Activated T-cell treated with anti-CD3 and anti-CD28 coated beads, Interleukin-2, amount 50 U/mL, for 1 hour (primary cell): ENCODE measurements at places on chromosomes 2 and 18.

DNA sequence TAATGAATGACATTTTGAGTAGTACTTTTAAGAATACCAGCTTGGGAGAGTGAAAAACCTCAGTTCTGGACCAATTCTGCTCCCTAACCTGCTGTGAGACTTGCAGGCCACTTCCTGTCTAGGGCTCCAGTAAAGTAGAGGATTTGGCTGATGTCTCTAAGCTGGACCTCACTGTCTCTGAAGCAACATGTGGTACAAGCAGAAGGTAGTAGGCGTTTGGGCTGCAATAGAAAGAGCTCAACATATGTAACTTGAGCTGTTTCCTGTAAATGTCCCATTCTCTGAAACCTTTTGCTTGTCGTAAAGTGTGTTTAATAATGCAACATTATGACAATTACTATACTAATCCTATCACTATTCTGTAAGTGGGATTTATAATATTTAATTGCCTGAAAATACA, 213.1 kb downstream of the MYO3B start:
- DNase-seq = no peak

- no peak for DNase-seq
These were observed 112.9 kb downstream of the PXDN start for GRCh38 chr2:1631292-1632001.

GRCh38 chr2:129347486-129348217, 631.8 kb upstream of the RAB6C start:
- no peak for DNase-seq

DNA sequence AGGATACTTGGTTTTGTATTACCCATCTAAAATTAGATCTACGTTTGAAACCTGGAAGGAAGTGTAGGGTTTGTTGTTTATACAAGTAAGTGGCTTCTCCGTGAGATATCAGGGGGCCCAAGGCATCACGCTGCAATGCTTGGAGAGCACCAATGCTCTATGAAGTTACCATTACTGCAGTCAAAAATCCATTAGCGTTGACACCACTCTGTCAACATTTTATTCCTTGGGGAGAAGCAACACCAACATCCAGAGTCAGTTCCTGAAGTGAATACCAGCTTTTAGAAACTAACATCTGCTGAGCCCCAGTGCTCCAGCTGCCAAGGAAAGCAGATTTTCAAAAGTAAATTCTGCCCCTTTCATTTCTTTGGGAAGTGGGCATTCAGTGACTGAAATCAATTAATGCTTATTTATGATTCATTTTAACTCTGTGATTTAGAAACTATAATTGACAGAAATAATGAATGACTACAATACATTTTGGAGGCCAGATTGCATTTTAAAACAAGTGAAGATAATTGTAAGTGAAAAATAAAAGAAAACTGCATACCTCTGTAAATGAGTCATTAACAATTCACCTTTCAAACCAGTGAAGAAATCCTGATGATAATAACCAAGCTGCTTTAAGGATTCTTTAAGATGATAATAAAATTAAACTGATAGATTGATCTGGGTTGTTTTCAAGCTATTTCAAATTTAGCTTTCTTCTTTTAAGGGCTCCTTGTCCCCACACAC, 30.5 kb downstream of the LRP1B start:
- no peak for DNase-seq

- no peak for DNase-seq
These were observed 21.5 kb upstream of the FSHR start for GRCh38 chr2:49175831-49176230.

DNA sequence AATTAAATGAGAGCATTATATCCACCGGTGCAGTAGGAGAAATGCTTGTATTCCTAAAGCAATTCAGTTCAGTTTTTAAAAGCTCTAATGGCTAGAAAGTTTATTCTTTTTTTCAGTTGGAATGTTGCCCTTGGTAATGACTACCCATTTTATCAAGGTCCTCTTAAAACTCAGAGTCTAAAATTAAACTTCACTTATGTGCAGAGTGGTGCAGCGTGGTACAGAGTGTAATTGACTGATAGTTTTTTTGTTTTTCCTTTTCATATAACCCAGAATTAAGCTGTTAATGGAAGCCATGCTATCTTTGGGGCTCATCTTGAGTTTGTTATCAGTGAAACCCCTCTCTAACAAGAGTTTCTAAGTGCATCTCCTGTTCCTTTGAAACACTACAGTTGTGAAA, 21.4 kb downstream of the NCOA1 start:
- DNase-seq = no peak

DNA sequence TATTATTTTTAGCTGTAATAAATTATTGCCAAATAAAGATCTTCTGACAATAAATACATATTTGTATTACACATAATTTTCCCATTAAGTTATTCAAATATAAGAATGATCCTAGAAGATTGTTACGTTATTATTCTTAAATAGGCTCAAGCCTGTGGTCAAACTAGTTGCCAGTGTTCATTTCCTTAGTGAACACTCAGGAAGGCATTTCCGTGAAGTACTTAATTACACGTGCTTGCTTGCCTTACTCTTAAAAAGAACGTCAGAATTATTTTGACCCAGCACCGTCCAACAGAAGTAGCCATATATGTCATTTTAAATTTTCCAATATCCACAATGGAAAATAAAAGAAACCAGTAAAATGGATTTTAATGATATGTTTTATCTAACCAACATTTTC, 249.8 kb downstream of the TXNL1 start:
- DNase-seq = no peak

GRCh38 chr2:9313443-9313842, 106.8 kb downstream of the ASAP2 start:
- no peak for DNase-seq

GRCh38 chr2:134372611-134373131, 118.8 kb downstream of the MGAT5 start:
- no peak for DNase-seq

DNA sequence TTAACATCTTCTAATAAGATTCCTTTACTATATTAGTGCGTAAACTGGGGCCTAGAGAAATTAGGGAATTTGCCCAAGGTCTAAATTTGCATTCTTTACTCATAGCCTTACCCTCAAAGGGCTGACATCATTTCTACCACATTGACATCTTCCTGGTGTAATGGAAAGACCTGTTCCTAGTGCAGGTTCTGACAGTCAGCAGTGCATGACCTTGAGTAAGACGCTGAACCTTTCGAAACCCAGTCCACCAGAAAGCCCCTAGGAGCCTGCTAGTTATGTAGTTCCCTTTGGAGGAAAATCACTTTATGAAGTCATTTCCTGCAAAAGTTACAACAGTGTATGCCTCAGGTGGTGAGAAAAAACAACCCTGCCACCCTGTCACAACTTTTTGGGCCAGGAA, 388.3 kb downstream of the TNS1 start:
- DNase-seq = no peak

DNA sequence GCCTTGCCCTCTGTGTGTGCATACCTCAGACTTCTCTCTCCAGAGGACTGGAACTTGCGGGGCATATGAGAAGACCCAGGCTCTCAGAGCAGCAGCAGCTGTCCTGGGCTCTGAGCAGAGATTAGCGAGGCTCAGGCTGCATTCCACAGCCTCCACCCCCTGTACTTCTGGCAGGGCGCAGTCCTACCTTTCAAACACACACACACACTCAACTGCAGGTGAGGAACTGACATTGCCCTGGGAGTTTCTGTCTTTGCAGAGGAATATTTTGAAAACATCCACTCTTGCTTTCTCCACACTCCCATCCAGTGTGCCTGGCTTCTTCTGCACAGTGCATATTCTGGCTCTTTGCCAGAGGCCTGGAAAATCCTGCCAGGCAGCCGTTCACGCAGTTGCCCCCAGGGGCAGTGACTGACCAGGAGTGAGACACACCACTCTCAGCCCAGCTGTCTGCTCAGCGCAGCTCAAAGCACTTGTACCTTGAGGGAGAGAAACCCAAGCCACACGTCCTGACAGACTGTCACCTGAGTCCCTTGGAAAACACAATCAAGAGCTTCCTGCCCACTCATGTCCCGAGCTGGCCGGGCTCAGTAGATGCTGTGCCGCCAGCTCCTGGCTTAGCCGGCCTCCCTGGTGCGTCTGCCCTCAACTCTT, 460.8 kb downstream of the RNF144A start:
- DNase-seq = no peak

DNA sequence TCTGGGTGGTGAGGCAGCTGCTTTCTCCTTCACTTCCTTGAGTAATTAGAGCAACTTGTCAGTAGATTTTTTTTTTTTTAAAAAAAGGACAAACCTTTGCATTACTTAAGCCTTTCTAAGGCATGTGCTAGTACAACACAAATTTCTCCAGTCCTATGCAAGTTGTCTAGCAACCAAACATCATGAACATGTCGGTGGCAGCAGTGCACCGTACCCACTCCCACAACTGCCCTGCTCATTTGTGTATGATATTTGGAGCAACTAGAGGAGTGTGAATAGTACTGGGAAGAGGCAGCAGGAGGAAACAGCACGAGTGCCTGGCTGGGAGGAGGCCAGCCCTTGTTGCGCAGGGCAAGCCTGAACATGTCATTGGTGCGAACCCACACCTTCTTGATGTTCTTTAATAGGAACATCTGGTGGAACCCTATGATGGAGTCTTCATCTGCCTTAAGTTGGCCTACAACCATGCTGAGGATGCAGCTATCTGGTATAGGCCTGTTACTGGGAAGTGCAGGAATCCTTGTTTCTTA, 238.3 kb downstream of the TDRD15 start:
- no peak for DNase-seq

GRCh38 chr18:62682371-62682770, 33.0 kb upstream of the PHLPP1 start:
- DNase-seq = no peak

- DNase-seq = no peak
These were observed 49.4 kb downstream of the PELI1 start for GRCh38 chr2:64094663-64095382.

- no peak for DNase-seq
These were observed 790 bp downstream of the TMEM185B start for GRCh38 chr2:120222186-120223033.

DNA sequence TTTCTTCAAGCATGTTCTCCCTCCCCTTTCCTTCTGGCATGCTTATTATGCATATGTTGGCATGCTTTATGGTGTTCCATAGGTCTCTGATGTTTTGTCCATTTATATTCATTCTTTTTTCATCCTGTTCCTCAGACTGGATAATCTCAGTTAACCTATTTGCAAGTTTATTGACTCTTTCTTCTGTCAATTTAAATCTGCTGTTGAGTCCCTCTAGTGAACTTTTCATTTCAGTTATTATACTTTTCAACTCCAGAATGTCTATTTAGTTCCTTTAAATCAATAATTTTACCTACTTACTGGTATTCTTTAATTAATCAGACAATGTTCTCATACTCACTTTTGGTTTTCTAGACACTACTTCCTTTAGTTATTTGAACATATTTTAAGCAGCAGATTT, 101.2 kb downstream of the GALNT14 start:
- DNase-seq = no peak

DNA sequence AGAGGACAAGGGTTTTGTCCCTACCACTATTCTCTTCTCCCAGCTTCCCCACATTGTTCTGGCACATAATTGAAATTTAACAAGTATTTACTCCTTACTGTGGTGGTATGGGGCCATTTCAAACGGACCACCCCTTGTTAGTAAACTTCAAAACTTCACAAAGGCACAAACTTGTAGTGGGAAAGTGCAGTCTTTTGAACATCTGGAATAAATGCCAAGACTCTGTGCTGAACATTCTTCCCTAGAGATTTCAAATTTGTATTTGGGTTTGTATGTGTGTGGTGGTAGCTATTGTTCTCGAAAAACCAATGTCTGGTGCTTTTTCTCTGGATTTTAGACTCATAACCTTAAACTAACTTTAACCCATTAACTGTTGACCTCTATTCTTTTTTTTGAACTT, 151.6 kb downstream of the NRP2 start:
- no peak for DNase-seq

DNA sequence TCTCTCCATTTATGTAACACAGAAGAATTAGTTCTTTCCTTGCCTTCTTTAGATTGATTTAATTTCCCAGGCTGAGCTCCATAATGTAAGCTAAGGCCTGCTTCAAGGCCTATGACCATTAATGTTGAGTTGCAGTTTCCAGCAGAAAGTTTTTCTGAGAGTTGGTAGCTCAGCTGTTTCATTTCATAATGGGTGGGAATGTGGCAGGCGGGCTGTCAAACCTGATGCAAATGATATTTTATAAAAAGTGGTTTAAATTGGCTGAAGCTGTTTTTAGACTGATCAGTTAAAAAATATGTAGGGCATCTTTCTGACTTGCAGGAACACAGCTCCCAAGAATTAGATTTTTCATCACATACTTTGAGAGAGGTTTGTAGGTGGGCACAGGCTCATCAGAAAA, 40.4 kb upstream of the FSHR start:
- DNase-seq = no peak

DNA sequence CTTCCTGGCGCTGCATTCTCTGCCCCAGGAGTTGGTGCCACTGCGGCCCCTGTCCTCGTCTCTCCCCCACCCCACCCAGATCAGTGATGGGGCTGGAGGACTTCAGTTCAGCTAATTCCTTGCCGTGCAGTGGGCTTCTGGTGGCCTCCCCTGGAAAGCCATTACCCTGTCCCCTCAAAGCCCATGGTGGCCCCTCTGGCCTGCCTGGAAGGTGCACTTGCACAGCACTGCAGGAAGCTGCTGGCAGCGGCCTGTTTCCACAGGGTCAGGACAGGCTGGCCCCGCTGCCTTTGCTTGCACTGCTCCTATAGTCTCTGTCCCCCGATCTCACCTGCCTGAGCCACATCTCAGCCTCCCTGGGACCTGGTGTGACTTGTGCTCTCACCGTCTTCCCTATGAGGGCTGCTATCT, 105.1 kb downstream of the USP40 start:
- DNase-seq = no peak

GRCh38 chr2:19238440-19239060, 119.9 kb downstream of the OSR1 start:
- DNase-seq = no peak

GRCh38 chr2:181970160-181970794, 15.4 kb upstream of the PPP1R1C start:
- DNase-seq = no peak

DNA sequence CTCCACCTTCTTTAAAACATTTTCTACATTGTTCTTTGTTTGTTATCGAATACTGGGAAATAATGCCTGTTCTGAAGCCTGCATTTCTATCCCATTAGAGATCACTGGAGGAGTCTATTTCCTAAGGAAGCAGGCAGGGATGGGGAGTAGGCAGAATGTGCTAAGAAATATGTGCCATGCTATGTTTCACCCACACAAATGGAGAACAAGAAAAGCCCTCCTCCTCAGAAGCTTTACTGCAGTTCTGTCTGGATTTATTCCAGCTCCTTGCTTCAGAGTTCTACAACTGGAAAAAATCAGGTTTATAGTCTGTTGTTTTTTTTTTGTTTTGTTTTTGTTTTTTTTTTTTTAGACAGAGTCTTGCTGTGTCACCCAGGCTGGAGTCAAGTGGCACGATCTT, 825.1 kb downstream of the SLC4A3 start:
- no peak for DNase-seq

GRCh38 chr2:108579623-108580022, 45.4 kb downstream of the LIMS1 start:
- DNase-seq = no peak

GRCh38 chr2:190402986-190403603, 5.1 kb upstream of the MFSD6 start:
- DNase-seq = no peak

- no peak for DNase-seq
These were observed 10.4 kb upstream of the MAP4K3 start for GRCh38 chr2:39447266-39448168.

GRCh38 chr2:73291461-73292315, 1.7 kb downstream of the EGR4 start:
- DNase-seq = peak; percentile 30

GRCh38 chr18:47772374-47773248, 157.8 kb downstream of the SMAD2 start:
- peak; percentile 63 for DNase-seq
